ENCODE measurements at places on chromosomes 12 and 14. TPM values are rescaled to one million over a fixed set of nuclear protein-coding genes. Genes with fewer than 3 reads are reported as not detected.

GRCh38 chr12:48459259-48459658 is 13.1 kb upstream of the ANP32D start:
- no peak for DNase-seq

GRCh38 chr12:126708492-126708896 is 1558.5 kb upstream of the TMEM132C start:
- no peak for DNase-seq

RPL10L gene
- not detected for total RNA-seq

HVCN1 gene
- 1.5 TPM for total RNA-seq

- DNase-seq = no peak
These were observed 60.3 kb upstream of the VPS33A start for GRCh38 chr12:122326586-122326985.

CLMN gene
- 67.7 TPM for total RNA-seq

DNA sequence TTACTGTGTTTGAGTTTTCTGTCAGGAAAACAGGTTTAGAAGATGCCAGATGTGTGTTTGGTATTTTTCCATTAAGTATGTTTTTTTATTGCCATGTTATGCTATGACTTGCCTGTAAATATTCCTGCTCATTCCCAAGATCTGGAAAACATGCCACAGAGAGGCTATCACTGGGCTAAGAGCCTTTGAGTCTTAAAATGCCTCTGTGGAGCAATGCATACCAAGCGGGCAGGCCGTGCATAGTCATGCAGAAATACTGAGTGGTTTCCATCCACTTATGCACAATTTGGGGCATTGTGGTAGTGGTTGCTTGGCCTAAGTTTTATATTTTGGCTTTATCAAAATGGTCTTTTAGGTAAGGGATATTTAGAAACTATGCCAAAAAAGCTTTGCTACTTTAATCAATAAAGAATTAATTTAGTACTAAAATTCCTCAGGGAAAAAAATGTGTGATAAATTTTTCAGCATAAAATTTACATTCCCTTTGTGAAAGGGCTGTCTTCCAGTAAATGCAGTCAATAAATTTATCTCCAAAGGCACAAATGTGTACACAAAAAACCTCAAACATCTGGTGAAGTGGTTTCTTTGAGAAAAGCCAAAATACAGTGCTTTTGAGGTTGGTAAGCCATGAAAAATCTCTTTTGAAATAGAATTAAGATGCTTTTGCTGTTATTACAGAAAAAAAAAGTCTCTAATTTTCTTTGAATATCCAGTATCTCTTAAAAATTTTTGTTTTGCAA is 341.3 kb upstream of the FBXO33 start:
- no peak for DNase-seq

GRCh38 chr12:29282031-29282816 is 98.7 kb downstream of the ERGIC2 start:
- DNase-seq = no peak

- DNase-seq = no peak
These were observed 34.9 kb downstream of the ZDHHC17 start for GRCh38 chr12:76798864-76799263.

DNA sequence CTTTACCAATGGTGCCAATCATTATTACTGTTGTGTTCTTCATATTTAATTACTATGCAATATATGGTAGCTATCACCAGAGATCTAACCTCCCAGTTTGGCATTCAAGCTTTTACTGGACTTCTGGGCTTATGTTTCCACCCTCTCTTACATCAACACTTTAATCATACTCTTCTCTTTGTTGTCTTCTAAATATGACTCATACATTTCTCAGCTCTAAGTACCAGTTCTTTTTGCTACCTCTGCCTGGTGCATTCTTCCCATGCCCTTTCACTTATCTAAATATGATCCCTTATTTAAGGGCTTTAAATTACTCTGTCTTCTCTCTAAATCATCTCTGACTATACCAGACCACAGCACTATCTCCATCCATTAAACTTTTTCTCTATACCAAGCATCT is 246.1 kb upstream of the CCDC196 start:
- no peak for DNase-seq

PRR4 gene
- total RNA-seq = 0.48 TPM

- DNase-seq = no peak
These were observed 9.2 kb upstream of the IKZF4 start for GRCh38 chr12:56011509-56012090.

GRCh38 chr14:104281768-104282301 is 143.4 kb downstream of the KIF26A start:
- DNase-seq = peak; percentile 91

MYL2 gene
- not detected for total RNA-seq

IRAK3 gene
- total RNA-seq = 1.7 TPM

DNA sequence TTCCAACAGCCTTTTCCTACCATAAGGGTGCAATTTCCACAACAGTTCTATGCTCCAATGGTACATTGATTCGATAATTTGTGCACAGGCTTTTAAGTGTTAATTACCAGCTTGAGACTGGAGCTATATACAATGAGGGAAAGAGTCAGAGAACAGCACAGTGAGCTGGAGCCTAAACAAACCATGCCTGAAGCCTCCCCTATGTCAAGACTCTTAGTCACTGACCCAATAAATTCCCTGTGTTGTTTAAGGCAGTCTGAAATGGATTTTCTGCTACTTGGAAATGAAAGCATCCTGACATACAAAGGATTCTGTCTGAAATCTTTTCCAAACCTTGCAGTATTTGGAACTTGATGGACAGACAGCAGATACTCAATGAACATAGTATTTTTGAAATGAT is 149.0 kb downstream of the EFCAB11 start:
- no peak for DNase-seq
